ENCODE measurements at places on chromosomes 4 and X. TPM values are rescaled to one million over a fixed set of nuclear protein-coding genes. Genes with fewer than 3 reads are reported as not detected.

DNA sequence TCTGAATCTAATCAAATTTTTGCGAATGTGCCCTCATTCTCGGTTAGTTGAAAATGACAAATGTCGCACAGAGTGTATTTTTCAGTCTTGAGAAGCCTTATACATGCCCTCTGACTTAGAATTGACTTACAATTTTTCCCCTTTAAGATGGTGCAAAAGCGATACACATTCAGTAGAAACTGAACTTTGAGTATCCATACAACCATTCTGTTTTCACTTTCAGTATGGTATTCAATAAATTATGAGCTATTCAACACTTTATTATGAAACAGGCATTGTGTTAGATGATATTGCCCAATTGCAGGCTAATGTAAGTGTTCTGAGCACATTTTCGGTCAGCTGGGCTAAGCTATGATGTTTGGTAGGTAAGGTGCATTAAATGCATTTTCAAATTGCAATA is 43.4 kb downstream of the SLC9A7 start:
- no peak for DNase-seq

GRCh38 chr4:81030981-81031791 is 678 bp downstream of the BMP3 start:
- DNase-seq: no peak

DNA sequence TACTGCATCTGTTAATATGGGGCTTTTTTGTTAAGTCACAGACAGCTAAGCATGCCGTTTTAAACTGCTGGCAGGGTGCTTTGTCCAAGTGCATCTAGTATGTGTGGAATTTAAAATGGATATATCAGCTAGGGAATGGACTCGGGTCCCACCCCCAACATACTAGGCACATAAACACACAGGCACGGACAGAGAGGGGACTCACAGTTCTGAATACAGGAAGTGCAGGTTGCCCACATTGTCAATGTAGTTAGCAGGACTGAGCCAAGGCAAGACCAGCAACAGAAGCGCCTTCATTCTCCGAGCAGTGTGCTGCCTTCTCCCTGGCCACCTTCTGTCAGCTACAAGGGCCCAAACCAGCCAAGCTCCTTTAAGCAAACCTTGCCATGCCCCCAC is 33.6 kb downstream of the LNX1 start:
- DNase-seq: no peak

- no peak for DNase-seq
Measured at GRCh38 chr4:144611850-144612249, 34.1 kb upstream of the HHIP start.

GRCh38 chr4:13367244-13367643 is 116.9 kb downstream of the RAB28 start:
- no peak for DNase-seq

- DNase-seq: no peak
Measured at GRCh38 chr4:109406337-109406931, 27.2 kb upstream of the SEC24B start.

GRCh38 chr4:69563424-69563823 is 67.7 kb upstream of the UGT2B4 start:
- DNase-seq: no peak

The ACE2 gene
- total RNA-seq: 55.3 TPM

All from heart left ventricle (tissue), 16 donors.